ENCODE measurements at places on chromosomes 7 and 10.

GRCh38 chr7:126657137-126657536, 595.6 kb downstream of the GRM8 start:
- DNase-seq = no peak

DNA sequence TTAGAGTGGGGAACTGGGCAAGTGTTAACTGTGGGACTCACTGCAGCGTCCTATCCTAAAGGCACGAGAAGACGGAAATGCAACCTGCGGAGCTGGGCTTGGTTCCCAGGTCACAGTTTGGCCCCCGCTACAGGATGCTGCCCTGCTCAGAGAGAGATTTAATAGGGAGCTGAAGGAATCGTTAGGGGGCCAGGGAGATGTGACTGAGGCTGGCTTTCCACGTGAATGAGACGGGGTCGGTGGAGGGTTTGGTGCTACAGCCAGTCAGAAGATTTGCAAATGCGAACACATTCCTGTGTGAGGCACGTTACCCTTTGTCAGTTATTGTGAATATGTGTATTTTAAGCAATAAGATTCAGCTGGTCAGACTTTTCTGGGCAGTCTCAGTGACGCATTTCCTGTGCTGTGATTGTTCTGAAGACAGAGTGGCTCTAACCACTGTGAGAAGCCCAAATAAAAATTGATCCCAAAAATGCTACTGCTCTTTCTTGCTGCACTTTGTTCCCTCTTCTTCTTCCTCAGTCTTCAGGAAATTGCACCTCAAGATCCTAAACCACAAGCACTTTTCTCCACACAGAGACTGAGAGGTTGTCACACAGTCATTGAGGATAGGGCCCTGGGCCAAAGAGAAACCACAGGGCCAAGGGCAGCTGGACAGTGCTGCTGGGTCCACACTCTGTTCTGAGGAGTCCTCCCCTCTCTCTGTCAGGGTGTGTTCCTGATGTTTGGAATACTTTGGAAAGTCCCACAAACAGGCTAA, 21.2 kb downstream of the CYP17A1 start:
- no peak for DNase-seq

- DNase-seq = no peak
Observed at GRCh38 chr7:745431-746154, 18.5 kb upstream of the PRKAR1B start.

DNA sequence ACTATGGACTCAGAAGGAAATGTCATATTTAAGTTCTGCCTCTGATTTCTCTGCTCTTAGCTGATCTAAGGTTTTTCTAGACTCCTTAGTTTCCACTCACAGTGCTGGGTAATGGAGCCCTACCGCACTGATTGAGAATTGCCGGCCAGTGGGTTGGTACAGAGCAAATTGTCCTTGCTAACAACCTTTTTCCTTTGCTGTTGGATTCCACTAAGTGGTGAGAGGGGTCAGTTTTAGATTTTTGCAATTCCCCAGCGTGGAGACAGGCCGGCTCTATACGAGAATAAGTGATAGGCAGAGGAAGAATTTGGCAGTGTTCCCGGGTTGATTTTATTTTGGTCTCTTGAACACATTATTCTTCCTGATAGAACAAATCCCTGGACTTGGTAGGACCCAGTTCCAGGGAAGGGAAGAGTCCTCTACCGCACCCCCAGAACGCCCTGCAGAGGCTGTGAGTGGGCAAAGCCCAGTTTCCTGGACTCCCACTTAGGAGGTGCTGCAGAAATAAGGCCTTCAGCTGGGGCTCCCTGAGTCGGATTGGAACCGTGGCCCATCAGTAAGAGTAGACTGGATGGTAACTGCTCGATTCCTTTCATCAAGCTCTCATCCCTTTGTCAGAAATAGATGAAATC, 3.0 kb upstream of the NRP1 start:
- DNase-seq = no peak

DNA sequence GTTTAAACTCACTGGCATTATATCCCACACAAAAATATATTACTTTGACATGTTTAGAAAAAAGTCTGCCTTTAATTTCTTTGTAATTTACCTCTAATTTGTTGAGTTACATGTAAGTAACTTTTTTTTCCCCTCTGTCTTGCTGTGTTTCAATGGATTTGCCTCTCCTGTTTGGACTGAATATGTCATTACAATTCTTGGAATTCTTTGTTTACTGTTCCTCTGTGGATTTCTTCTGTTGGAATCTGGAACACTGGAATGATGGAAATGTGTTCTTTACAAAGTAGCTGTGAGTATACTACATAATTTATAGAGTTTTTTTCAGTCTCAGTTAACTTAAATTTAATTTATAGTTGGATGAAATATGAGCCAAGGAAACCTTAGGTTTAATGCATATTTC, 30.4 kb downstream of the SEPTIN7 start:
- no peak for DNase-seq

GRCh38 chr7:22759721-22760120, 32.7 kb downstream of the IL6 start:
- DNase-seq = no peak

DNA sequence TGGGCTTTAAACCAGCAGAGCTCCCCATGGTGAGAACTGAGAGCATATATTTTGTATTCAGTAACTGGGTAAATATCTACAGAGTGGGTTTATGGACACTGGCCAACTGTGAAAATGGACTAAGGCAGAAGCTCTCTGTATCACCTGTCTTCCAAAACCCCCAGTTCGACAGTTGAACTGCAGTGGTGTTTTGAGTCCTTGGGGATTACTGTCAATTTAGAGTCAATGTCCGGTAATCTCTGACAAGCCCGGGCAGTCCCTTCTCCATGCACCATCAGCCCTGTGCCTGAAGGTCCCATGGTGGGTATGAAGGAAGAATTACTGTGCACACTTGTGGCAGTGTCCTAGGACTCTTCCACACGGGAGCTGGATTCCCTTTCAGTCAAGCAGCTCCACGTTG, 235.0 kb downstream of the CCSER2 start:
- no peak for DNase-seq

DNA sequence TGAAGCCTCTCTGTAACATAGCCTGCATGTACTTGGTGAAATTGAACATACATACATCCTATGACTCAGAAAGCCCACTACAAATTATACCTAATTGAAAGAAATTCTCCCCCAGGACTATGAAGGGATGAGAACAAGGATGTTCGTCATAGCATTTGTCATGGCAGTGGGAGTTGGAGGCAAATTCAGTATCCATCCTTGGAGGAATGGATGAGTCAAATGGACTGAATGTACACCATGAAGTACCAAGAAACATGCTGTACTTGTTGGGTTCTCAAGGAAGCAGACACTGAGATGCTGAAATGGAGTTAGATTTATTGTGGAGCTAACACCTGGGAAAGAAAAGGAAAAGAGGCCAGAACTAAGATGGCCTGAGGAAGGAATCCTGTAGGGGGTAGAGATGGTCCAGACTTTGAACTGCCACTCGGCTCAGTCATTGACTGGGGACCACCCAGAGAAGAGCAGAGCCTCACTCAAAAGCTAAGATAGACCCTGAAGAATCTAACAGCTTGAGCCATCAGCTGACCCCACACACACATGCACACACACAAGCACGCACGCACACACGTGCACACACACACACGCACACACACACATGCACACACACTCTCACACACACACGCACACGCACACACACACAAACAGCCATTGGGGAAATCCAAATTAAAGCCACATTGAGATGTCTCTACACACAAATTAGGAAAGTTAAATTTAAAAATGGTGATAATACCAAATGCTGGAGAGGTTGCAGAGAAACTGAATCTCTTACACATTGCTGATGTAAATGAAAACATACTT, 22.3 kb downstream of the AOC1 start:
- DNase-seq = no peak

DNA sequence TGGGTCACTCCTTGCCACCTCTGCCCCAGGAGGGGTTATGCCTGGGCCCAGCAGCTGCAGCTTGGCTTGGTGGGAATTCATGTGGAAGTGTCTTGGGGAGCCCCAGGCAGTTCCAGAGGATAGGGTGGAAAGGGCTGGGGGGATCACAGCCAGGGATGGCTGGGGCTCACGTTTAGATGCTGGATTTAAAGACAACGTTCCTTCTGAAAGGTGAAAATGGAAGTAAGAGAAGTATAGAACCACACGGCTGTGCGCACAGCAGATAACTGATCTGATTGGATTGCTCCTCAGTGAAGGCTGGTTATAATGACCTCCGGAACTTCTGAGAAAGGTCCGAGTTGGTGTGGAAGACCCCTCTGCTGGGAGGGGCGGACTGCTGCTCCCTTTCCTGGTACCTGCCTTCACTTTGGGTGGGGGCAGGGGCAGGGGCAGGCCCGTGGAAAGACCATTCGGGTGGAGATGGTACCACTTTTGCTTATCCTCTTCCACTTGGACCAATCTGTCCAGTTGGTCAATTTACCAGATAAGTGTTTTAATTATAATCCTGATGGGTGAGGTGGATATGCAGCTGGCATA, 7.9 kb upstream of the MYL7 start:
- DNase-seq = no peak

DNA sequence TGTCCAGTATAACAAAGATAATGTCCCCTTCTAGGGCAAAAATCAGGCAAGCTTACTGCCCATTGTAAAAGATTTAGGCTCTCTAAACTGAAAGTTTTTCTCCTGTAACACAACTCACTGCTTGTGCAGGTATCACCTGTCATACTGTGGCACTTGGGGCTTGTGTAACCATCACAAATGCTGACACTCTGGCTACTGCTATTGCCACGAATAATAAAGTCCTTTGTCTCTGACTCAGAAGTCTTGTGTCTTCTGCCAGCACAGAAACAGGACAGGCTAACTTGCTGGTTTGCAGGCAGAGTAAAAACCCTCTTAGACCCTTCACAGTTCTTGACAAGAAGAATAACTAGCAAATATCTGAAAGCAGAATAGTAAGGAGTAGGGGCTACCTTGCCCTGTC, 273.9 kb downstream of the RPS24 start:
- DNase-seq = no peak

DNA sequence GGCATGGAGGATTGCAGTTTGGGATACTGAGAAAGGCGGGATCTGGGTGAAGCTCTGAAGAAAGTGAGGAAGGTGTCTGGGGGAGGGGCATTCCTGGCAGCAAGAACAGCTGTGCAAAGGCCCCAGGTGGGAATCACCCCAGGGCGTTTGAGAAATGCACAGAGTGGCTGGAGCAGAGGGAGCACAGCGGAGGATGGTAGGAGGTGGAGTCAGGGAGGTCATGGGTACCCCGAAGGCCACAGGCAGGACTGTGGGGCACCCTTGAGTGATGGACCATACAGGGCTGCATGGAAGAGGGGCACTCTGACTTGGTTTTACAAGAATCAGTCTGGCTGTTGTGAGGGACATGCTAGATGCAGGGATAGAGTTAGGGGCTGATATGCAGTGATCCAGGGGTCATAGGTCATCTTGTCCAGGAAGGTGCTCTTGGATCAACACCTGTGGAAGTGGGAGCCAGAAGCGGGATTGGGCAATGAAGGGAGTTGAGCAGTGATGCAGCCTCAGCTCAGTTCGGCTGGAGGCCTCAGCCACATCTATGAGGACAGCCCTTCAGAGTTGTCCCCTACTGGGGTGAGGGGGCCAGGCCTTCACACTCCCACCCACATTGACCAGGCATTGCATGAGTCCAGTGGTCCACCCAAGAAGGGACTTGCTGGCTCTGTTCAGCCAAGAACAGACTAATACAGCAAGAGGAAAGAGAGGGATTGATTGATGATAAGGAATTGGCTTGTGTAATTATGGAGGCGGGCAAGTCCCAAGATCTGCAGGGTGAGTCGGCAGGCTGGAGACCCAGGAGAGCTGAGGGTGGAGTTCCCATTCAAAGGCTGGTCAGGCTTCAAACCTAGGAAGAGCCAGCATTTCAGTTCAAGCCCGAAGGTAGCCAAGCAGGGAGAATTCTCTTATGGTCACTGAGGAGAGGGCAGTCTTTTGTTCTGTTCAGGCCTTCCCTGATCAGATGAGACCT, 48.7 kb downstream of the TSPAN15 start:
- no peak for DNase-seq

DNA sequence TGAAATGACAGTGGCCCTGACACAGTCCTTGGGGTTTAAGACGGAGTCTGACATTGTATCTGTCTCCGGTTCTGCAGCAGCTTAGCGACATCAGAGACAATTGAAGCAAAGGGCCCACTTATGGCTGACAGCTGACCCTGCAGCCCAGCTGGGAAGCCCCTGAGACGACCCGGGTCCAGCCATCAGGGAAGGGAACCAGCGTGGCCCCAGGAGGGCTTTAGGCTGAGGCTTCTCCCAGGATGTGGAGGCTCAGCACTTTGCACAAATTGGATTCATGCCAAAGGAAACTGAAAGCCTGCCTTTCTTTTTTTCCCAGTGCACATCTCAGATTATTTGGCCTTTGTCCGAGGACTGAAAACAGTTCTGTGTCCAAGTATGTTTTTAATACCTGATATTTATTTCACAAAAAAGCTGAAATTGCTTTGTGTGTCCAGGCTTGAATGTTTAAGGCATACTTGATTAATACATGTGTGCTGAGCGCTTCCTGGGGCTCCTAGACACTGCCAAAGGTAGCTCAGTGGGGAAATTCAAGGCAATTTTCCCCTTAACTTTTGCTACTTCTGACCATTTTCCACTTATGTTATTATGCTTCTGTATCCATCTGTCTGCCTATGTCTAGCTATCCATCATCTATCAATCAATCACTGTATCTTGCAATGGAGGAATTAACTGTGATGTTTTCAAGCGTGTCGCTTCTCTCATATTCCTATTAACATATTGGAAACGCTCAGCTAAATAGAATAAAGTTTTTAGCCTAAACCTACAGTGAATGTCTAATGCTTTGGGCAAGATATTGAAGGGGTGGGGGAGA, 34.8 kb downstream of the KLF6 start:
- DNase-seq = no peak

DNA sequence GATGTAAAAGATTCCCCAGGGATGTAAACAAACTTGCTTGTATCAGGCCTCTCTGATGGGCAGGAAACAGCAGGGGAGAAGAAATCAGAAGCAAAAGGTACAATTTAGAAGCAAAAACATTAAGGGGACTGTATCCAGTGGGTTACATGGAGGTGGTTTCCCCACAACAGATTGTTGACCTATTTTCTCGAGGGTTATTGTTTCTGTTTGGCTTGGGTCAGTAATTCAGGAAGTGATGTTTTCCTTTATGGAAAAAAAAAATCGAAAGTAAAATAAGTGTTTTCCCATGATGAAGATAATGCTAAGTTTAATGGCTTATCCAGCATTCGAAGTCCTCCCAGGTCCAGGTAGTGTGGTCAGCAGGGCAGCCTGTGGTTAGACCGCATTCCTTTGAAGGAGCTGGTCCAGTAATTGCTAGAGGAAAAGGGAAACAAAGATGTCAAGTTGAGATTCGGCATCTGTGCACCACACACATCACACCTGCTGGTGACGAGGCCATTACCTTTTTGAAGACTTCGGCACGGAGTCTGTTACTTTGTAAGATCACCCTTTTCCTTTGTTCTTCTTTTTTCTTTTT, 37.3 kb upstream of the ADAM12 start:
- no peak for DNase-seq

- no peak for DNase-seq
Observed at GRCh38 chr7:149240637-149241036, 1.2 kb downstream of the ZNF212 start.

All from esophagus squamous epithelium (tissue), 5 donors.